Uterus (tissue), 4 donors: ENCODE measurements at places on chromosomes 7 and 10. TPM values are rescaled to one million over a fixed set of nuclear protein-coding genes. Genes with fewer than 3 reads are reported as not detected.

Gene ETV1
- 3.1 TPM for total RNA-seq

DNA sequence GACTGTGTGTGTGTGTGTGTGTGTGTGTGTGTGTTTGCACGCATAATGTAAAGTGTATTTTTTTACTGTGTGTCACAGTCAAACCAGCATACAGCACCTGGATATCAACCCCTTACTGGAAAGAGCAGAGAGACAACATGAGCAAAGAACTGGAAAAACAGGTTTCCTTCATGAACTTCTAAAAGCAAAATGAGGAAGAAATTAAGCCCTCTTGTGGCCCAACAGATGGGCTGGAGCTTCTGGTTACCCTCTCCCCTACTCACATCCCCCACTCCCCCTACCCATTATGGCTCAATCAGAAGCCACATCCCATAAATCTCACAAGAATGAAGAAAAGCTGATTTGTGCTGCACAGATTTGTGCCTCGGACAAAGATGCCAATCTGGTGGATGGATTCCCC, 36.2 kb downstream of the PDE1C start:
- no peak for DNase-seq

GRCh38 chr7:113875224-113875623, 43.6 kb downstream of the PPP1R3A start:
- no peak for DNase-seq

Gene UTF1
- total RNA-seq, result not detected

DNA sequence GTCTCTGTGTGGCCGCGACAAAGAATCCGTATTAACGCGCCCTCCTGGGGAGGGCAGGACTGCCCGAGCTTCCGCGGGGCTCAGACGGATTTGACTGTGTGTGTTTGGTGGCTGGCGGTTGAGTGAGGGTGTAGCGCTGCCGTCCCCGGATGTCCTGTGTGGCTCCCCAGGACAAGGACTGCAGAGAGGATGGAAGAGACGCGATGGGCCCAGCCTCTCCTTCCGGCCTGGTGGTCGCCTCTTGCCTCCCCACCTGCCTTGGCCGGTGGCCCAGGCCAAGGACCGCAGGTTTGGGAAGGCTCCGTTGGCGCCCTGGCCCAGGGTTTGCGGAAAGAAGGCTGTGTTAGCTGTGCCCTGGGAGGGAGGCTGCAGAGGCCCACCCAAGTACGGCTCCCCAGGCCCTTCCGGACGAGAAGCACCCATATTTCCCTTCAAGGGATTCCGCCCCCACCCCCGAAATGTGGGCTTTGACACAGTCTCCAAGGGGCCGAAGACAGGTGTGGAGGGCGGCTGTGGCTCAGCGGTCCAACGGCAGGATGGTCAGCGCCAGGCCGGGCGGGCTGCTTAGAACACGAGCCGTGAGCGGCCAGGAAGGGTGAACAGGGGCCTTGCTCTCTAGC, 2.3 kb downstream of the UNCX start:
- no peak for DNase-seq

DNA sequence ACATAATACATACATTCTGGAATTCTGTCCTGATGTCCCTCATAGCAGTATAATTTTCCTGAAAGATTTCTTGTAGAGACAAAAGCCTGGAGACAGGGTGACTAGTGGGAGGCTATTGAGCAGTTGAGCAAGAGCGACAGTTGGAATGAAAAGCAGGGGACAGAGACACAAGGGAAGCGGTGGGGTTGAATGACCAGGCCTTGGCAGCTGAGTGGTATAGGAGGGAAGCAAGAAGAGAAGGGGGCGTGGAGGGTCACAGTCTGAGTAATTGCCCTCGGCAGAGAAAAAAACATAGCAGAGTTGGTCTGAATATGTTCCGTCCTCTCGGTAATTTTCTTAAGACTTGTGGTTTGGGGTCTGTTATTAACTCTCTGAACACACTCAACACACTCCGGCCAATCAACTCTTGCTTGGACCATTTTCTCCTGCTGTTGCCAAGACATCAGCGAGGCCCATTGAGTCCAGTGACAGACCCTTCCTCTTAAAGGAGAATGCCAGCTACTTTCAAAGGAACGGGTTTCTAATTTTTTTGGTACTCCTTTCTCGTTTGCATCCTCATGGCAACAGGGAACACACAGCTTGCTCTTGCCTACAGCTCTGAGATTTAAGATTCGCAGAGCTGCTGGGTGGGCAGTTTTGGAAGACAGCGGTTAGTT, 5.3 kb upstream of the ACTR3B start:
- no peak for DNase-seq

GRCh38 chr10:88437411-88437810, 145.7 kb downstream of the RNLS start:
- DNase-seq, result no peak

GRCh38 chr7:132200141-132200540, 376.1 kb downstream of the PLXNA4 start:
- DNase-seq, result no peak

GRCh38 chr10:6234371-6234770, 31.6 kb downstream of the PFKFB3 start:
- DNase-seq, result no peak

Gene VTI1A
- total RNA-seq, result 50.6 TPM

- no peak for DNase-seq
These were observed 122.8 kb downstream of the CUBN start for GRCh38 chr10:17006631-17007417.

DNA sequence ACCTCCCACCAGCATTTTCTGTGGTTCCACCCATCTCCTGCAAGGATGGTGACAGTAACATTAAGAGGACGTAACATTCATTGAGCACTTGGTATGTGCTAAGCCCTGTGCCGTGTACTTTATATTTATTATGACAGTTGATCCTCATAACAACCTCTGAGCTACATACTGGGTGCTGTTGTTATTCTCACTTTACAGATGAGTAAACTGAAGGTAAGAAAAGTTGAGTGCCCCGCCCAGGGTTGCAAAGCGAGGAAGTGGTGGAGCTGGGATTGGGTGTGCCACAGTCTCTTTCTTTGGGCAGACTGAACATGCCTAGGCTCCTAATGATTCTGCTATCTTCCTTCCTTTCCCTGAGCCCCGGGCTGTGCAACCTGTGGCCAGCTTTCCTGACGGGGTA, 107.4 kb downstream of the SH3PXD2A start:
- DNase-seq, result no peak

GRCh38 chr7:90552521-90552920, 43.6 kb upstream of the CDK14 start:
- DNase-seq, result no peak

DNA sequence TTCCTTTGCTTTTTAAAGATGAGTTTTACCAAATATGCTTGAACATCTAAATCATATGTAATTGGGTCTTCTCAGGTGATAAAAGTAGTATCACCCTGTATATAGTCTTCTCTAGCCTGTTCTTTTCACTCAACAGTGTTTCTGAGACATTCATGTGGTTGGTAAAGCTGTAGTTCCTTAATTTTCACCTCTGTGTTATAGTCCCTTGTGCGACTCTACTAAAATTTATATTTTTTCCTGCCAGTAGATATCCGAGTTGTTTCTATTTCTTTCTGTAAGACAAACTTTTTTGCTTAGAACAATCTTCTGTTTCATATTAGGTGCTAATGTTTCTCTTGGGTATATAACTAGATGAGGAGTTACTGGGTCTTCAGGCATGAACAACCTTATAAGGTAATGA, 35.6 kb downstream of the SYPL1 start:
- DNase-seq, result no peak

Gene TYW1B
- 2.8 TPM for total RNA-seq

DNA sequence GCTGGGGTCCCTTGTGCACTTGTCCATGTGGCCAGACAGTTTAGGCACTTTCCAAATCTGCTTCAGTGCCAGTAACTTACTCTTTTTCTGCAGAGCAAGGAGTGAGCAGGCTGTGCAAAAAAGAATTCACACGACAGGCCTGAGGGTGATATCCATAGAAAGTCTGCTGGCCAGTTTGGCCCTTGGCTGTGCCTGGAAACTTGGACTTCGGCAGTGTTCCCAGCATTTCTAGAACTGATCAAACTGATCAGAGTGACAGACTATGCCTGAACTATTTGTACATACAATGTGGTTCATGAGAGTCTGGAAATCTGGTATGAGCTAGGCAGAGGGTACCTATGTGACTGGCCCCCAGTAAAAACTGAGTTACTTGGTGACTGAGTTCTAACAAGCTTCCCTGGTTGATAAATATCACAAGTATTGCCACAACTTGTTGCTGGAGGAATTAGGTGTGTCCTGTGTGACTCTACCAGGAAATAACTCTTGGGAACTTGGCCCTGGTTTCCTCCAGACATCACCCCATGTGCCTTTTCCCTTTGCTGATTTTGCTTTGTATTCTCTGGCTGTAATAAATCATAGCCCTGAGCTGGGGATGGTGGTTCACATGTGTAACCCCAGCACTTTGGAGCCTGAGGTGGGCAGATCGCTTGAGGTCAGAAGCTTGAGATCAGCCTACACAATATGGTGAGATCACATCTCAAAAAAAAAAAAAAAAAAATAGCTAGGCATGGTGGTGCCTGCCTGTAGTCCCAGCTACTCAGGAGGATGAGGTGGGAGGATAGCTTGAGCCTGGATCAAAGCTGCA, 3.3 kb upstream of the DENND10 start:
- peak; percentile 36 for DNase-seq

GRCh38 chr7:158662610-158663427, 41.8 kb downstream of the NCAPG2 start:
- no peak for DNase-seq

DNA sequence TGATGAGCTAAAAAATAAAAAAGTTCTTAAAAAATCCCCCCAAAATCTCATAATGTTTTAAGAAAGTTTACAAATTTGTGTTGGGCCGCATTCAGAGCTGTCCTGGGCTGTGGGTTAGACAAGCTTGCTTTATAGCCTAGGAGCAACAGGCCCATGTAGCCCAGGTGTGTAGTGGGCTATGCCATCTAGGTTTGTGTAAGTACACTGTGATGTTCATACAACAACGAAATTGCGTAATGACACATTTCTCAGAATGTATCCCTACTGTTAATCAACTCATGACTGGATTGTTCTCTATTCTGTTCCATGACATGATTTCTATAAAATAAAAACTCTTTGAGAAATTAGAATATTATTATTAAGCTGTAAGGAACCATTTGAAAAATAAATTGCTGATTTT, 13.0 kb downstream of the MIOS start:
- DNase-seq, result no peak

Gene PIK3AP1
- total RNA-seq, result 10.6 TPM

Gene GPRIN2
- not detected for total RNA-seq

DNA sequence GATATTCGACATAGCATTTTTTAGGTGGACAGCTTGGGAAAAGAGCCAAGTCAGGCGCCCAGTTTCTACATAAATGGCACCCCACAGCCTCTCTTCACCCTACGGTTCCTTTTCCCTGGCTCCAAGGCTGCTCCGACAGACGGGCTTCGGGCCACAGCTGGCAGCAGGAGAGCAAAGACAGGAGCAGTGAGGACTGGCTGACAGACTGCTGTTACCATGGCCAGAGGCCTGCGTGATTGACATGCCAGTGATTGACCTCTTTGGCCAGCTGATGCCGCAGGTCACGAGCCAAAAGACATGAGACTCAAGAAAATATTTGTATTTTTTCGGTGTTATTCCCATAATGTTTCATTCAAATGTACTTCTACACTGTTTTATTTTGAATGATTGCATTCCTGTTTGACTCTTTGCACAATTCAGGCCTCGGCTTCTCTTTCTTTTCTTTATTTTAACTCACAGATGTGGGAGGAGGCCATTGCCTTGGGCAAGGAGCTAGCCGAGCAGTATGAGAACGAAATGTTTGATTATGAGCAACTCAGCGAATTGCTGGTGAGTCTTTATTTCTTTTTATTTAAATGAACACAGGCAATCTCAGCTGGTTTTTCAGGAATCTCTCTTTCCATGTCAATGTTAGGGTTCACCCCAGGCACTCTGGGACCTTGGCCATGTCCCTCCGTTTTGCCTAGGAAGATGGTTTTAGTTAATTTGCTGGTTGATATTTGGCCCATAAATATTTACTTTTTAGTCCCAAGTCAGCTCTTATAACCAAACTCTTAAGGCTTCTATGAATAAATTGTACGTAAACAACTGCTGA, 146.3 kb upstream of the NPS start:
- DNase-seq, result no peak

GRCh38 chr10:4646547-4646946, 179.5 kb upstream of the AKR1E2 start:
- no peak for DNase-seq

Gene ABCC2
- total RNA-seq, result 1.0 TPM

- DNase-seq, result no peak
These were observed 15.5 kb downstream of the ZNF488 start for GRCh38 chr10:47368431-47369180.

GRCh38 chr10:68185085-68185484, 46.8 kb downstream of the ATOH7 start:
- no peak for DNase-seq

Gene BRAT1
- 10.3 TPM for total RNA-seq

DNA sequence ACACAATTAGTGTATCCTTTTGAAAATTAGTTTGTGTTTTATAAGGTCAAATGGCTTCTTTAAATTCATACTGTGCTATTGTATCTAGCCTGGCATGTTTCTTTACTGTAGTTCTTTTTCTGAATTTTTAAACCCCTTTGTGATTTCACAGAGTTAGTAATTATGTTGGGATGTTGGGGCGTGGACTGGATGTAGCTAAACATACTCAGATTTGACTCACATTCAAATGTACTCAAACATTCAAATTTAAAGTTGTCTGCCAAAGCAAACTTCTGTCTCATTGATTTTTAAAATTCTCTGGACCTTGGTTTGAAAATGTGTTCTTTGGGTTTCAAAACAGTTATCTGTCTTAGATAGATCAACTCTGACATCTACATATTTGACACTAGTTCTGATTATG, 7.2 kb upstream of the NRP1 start:
- no peak for DNase-seq

Gene TSPAN13
- 11.8 TPM for total RNA-seq

GRCh38 chr10:69179089-69179742, 818 bp upstream of the SUPV3L1 start:
- no peak for DNase-seq

DNA sequence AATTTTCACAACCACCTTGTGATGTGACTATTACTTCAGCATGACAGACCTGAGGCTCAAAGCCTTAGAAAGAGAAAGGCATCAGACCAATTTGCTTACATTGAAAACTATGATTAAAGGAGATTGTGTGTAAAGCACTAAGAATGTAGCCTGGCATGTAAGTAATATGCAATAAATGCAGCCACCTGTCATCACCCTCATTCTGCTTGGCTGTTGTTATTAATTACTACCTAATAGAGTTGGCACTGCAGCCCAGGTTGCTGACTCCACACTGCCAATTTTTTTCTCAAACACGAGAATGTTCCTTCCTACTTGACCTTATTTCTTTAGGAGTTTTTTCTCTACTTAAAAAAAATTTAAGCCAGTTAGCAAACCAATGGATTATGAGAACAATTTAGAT, 61.2 kb upstream of the NPVF start:
- no peak for DNase-seq

GRCh38 chr10:129808092-129808983, 155.7 kb downstream of the EBF3 start:
- DNase-seq, result no peak

GRCh38 chr10:43218951-43219837, 47.7 kb downstream of the RASGEF1A start:
- no peak for DNase-seq

DNA sequence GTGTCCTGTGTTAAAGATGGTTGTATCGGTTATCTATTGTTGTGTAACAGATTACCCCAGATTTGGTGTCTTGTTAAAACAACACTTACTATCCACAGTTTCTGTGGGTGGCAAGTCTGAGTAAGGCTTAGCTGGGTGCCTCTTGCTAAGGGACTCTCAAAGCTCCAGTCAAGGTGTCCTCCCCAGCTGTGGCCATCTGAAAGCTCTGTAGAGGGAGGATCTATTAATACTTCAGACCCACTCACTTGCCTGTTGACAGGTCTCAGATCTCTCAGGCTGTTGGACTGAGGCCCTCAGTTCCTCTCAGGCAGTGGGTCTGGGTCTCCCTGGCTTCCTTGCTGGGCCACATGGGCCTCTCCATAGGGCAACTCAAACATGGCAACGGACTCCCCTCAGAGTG, 19.6 kb downstream of the ARID5B start:
- no peak for DNase-seq

Gene SH2B2
- total RNA-seq, result 13.8 TPM
